ENCODE measurements at places on chromosomes 16 and 17. TPM values are rescaled to one million over a fixed set of nuclear protein-coding genes. Genes with fewer than 3 reads are reported as not detected.

The AANAT gene
- total RNA-seq, result not detected

The KRT33A gene
- not detected for total RNA-seq

The LHX1 gene
- total RNA-seq, result 8.6 TPM

The ARHGAP44 gene
- 0.80 TPM for total RNA-seq

The NTN3 gene
- total RNA-seq, result 3.2 TPM

The ITGA3 gene
- total RNA-seq, result 439 TPM

The TPSD1 gene
- 0.26 TPM for total RNA-seq

The SCNN1G gene
- 3.4 TPM for total RNA-seq

DNA sequence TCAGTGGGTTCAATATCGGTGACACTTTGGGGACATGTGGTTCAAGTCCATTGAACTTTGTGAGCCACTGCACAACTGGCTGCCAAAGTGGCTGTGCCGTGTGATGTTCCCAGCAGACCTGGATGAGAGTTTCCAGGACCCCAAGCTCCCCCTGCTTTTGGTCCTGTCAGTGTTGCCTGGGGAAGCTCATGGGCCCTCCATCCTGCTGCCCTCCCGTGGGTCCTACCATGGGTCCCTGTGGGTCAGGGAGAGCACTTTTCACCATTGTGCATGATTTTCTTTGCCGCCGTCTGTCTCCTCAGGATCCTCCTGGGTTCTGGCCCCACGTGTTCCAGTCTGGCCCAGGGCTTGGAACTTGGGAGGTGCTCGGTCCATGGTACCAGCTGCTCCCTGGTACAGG lies 38.1 kb downstream of the LGALS9 start:
- no peak for DNase-seq

GRCh38 chr16:21157632-21158031 lies 842 bp upstream of the LDAF1 start:
- DNase-seq, result no peak

DNA sequence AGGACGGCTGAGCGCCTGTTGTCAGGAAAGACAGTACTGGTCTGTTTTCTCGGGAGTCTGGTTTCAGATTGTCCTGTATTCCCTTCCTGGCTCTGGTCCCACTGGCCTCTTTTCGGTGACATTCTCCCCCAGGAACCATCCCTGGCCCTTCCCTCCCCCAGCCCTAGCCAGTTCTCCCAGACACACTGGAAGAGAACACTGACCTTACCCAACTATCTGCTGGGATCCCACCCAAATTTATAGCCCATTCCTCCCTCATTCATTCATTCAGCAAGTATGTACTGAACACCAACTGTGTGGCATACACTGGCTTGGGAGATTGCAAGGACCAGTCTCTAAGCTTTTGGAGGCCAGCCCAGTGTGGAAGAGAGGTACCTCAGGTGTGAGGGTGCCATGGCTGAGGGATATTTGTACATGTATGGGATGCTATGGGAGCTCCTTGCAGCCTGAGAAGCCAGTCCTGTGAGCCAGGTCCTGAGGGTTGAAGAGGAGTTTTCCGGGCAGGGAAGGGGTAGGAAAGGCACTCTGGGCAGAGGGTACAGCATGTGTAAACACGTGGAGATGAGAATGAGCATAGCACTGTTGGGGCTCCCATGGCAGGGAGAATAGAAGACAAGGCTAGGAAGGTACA lies 5.2 kb downstream of the RND2 start:
- DNase-seq, result no peak

DNA sequence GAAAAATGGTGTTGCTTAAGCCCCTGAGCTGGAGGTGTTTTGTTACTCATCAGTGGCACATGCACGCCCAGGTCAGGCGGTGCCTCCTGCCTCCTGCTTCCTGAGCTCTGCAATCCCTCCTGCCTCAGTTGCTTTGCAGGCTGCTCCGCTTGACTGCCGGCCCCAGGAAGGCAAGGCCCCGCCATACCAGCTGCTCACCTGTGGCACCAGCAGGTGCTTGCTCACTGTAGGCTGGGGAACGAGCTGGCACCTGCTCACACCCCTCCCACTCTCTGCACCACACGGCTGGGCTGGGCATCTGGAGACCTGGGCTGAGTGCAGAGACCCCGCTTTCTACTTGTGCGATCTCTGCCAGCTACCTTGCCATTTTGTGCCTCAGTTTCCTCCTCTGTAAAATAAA lies 200.2 kb downstream of the RBFOX3 start:
- no peak for DNase-seq

DNA sequence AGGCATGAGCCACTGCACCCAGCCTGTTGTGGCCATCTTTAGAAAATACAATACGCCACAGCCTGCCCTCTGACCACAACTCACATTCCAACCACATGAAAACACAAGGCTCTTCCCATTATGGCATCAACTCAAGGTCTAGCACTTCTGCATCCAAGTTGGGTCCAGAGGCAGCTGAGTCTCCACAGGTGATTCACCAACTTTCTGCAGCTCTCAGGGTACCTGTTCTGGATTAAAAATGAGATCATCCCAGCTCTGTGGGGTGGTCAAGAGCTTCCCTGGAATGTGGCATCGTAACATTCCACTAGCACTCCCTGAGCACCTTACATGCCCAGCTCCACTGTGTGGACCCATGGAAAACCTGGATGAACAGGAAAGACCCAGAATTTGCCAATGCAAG lies 9.9 kb upstream of the GUCY2D start:
- DNase-seq, result no peak

DNA sequence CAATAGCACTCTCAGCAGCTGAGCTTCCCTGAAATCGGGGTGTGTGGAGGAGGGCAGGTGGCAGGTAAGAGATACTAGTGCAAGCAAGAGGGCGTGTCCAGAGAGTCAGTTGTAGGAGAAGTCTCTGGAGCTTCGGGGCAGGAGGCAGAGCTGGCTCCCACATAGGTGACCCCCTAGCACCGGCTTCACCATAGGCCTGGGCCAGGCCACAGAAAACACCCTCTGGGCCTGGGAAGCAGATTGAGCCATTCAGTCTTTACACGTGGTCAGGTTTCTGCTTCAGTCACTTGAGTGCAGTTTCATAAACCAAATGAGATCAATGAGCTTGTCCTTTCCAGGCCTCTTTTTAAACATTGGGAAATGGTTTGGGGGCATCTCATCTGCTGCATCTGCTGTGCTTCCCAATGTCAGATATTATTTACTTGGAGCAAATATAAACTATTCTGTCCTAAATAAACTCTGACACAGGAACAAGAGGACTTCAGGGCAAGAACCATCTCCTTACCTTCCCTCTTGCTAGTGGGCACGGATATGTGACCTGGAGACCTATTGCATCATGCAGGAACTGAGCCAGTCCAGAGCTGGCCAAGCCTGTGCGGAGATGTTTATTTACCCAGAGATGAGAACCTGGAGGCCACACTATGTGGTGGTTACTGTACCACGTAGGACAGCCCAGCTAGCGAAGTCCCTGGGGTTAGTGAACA lies 16.1 kb downstream of the CCR7 start:
- DNase-seq, result peak; percentile 51

- DNase-seq, result no peak
These were observed 44.1 kb downstream of the DNAH17 start for GRCh38 chr17:78532922-78533640.

GRCh38 chr17:2395258-2396181 lies 5.3 kb downstream of the MNT start:
- DNase-seq, result no peak

DNA sequence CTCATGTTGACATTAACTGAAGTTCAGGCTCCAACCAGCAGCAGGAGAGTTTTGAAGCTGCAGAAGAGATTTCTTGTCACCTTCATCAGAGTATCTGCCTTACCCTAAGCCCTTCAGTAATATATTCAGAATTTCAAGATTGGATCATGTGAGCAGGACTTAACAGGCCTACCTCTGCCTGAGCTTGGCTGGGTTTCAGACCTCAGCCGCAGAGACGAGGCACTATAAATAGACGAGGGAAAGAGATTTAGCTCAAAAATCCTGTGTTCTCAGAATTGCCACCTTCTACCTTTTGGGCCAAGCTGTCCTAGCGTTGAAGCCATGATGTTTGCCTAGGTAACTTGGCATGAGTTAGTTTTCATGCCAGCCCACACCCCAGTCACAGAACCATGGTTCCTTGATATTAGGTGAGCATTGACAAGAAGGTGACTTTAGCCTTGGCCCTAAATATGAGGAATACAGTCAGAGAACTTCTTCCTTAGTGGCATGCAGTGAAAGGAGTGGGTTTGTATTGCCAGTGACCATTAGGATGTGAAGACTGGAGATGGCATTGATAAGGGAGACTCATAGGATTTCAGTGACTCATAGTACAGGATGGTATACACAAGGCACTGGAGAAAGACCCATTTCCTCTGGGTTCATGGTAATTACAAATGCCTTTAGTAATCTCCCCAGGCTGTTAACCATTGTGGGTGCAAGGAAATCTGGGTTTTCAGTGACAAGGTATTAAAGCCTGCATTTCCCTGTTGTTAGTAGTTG lies 224.3 kb downstream of the MSI2 start:
- no peak for DNase-seq

GRCh38 chr16:67652578-67653127 lies 7.4 kb downstream of the ACD start:
- DNase-seq, result no peak

DNA sequence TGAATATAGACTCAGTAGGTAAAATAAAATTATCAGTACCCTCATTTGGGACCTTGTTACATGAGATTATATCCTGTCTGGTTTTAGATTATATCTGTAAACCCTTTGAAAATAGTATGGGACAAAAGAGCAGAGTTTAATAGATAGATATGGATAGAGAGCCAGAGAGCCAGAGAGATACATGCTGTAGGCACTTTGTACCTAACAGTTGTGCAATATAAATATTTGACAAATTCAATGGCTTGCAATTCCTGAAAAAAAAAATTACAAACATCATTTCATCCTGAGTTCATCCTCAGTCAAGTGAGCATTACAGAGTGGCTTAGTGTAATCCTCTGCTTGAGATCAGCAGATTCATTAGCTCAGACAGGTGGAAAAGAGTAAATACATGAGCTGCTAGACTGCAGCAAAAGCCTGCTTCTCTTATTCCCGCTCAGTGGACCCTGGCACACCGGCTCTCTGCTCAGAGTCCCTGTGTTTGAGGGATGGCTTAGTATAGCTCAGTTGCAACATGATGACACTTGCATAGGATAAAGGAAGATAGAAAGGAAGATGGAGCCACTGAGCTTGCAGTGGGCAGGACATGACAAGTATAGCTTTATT lies 931.6 kb upstream of the GOT2 start:
- no peak for DNase-seq

DNA sequence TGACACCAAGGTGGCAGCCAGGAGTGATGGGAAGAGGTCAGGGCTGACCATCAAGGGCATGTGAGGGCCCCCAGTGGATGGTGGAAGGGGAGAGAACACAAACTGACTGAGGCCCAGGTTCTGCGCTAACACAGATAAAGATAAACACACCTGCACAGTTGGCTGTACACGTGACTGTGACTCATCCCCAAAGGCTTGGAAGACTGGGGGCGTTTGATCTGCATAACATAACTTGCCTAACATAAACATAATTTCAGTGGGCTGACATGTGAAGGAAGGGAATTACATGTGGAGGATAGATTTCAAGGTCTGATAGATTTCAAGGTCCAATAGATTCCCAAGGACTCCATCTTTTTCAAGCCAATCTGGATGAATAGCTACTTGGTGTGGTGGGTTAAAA lies 100.9 kb upstream of the TNRC6C start:
- no peak for DNase-seq

- no peak for DNase-seq
These were observed 140.7 kb downstream of the XYLT1 start for GRCh38 chr16:17330044-17330443.

DNA sequence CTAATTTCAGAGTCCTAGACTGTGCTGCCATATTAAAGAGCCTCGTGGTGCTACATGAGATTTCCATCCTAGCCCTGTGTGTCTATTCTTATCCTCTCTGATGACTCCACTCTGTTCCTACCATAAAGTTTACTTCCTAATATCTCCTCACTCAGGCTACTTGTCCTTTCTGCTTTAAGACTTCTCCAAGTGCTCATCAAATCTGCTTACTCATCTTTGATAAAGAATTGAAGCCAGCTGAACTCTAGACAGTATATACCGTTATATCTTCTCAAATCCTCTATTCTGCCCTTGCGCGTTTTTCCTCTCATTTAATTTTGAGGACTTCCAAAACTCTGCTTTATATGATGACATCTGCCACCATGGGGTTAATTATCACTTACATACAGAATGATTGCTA lies 539.5 kb downstream of the HAPSTR1 start:
- no peak for DNase-seq

DNA sequence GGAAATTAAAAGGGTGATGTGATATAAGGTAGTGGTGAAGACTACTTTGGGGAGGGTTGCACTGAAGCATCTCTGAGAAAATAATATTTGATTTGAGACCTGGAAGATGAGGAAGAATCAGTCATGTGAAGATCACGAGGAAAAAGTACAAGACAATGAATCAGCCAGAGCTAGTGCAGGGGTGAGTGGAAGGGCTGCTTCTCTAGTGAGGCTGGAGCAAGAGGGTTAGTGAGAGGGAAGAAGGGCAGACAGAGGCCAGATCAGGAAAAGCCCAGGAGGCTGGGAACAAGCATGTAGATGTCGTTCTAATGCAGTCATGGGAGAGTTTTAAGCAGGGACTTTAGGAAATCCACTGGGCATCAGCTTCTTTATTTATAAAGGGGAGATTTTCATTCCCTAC lies 504.2 kb upstream of the SALL1 start:
- DNase-seq, result no peak

GRCh38 chr16:3017794-3018506 lies at the start of gene CLDN6:
TSS of gene CLDN6 (minus strand) at chr16:3018183. CDS start at chr16:3016021, 2,162 bp downstream.
- DNase-seq, result no peak

DNA sequence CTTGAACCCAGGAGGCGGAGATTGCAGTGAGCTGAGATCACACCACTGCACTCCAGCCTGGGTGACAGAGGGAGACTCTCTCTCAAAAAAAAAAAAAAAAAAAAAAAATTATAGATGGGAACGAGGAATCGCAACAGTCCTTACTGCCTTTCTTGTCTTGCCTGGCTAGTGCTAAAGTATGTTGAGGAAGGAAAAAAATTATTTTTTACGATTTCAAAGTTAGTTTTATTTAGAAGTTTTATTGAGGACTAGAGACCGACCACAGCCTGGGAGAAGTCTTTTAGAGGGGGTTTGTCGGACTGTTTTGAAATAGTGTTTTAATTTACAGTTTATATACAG lies 15.8 kb upstream of the DNAH17 start:
- no peak for DNase-seq

- DNase-seq, result no peak
These were observed 33.9 kb upstream of the SEC14L1 start for GRCh38 chr17:77106874-77107358.

GRCh38 chr17:12553625-12554024 lies 112.1 kb upstream of the MYOCD start:
- DNase-seq, result no peak

GRCh38 chr17:17924857-17925250 lies 47.3 kb downstream of the TOM1L2 start:
- DNase-seq, result no peak

DNA sequence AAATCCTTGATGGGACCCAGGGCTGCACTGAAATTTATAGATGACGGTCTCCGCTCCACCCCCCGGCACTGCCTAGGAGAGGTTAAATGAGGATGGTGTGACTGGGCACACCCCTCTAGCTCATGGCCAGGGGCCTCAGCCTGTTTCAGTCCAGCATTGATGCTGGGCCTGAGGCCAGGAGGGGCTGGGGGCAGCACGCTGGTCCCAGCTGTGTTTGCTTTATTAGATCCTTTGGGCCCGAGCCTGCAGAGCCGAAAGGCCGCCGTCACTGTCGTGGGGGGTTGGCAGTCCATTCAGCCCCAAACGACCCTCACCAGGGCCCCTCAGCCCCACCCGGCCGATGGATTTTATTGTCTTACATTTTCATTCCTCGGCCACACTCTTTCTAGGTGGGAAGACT lies 10.8 kb upstream of the DOK4 start:
- DNase-seq, result no peak

- DNase-seq, result no peak
These were observed 25.0 kb upstream of the ZNF750 start for GRCh38 chr17:82864713-82865248.

GRCh38 chr16:70778901-70779309 lies 22.1 kb downstream of the VAC14 start:
- DNase-seq, result no peak

Measured in Panc1 (cell line).